CD4-positive, alpha-beta T cell treated with Interleukin-12 subunit alpha and Interleukin-12 subunit beta, for 1 hour (primary cell): ENCODE measurements at places on chromosomes 12 and 14.

- DNase-seq = no peak
Observed at GRCh38 chr14:57314396-57315089, 45.8 kb downstream of the AP5M1 start.

- DNase-seq = no peak
Observed at GRCh38 chr14:68624541-68625220, 168.2 kb downstream of the ZFP36L1 start.

DNA sequence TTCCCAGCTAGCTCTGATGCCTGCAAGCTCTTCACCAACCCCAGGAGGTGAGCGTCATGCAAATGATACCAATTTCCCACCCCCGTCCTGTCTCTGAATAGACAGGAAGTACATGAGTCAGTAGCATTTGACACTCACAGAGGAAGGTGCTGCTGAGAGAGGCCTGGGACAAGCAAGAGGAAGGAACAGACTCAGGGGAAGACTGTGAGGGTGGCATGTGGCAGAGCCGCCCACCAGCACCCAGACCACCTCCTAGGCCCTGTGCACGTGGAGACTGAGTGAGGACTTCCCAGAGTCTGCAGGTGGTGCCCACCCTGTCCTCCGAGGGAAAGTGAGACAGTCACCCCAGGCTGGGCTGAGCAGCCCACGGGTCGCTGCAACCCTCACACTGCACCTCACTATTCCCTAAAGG, 199.5 kb upstream of the SFSWAP start:
- DNase-seq = peak; percentile 59

- no peak for DNase-seq
Observed at GRCh38 chr12:100716945-100717732, 77.4 kb upstream of the ANO4 start.

GRCh38 chr12:70252832-70253231, 9.6 kb downstream of the CNOT2 start:
- DNase-seq = no peak

DNA sequence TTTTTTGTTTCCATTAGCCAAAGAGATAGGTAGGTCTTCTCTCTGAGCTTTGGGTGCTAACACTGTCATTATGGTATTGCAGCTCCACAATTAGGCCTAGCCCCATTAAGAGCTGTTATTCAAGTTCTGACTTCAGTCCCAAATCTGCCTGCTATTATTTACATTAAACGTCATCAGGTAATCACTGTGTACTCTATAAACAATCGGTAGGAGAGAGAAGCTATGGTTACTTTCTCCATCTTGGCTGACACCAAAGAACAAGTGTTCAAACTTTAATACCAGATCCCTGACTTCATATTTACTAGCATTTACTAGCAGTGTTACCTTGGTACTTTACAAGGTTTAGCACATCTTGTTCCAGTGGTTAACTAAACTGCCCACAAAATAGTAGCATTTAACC, 305.1 kb upstream of the GARIN2 start:
- DNase-seq = no peak

DNA sequence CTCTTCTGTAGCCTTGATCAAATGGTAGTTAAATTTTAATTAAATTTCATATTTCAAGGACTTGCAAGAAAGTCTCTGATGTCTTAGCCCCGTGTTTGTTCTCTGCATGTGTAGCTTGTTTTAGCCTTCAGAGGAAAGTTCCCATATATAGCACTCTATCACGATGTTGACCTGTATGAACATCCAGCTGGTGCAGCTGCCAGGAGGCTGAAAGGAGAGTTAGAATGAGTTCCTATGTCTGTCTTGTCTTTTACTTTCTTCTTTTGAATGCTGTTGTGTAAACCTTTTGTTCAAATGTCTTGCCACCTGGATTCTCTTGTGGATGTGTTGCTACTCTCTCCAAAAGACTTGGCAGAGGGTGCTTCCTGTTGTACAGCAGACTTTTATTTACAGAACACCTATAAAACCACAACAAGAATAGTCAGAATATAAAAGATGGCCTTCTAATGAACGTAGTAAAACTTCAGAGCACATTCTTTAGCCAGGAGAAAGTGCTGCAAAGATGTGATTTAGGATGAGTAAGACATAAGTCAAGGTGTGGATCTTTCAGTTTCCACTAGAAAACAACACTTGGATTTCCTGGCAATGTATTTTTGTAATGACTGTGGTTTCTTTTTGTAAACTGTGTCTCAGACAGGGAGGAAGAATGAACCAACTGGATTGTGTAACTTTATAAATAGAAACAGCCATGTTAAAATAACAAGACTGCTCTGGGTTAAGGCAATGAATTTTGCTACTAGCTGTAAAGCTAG, 17.2 kb downstream of the NAV3 start:
- DNase-seq = no peak

GRCh38 chr12:17577405-17577804, 512.6 kb downstream of the RERGL start:
- DNase-seq = no peak

DNA sequence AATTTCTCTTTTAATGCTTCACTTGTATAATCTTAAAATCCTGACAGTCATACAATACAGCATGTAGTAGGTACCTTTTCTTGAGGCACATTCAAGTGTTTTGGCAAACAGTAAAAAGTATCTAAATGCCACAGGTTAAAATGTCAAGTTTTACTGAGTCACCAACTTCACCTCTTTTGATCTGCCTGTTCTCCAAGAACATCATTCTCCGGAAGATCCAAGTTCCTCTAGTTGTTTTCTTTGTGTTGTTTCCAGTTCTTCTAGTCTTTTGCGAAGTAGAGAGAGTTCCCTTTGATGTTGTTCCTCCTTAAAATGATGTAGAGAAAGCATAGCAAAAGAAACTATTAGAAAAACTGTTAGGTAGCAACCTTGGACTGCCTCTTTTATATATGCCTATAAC, 151.1 kb downstream of the CEP83 start:
- DNase-seq = no peak

GRCh38 chr14:86091811-86092210, 561.9 kb downstream of the FLRT2 start:
- DNase-seq = no peak

- no peak for DNase-seq
Observed at GRCh38 chr14:73870525-73871235, 16.0 kb upstream of the ZNF410 start.

GRCh38 chr12:117350140-117350539, 11.3 kb downstream of the NOS1 start:
- DNase-seq = no peak

GRCh38 chr12:111409780-111410430, 4.2 kb downstream of the SH2B3 start:
- no peak for DNase-seq

DNA sequence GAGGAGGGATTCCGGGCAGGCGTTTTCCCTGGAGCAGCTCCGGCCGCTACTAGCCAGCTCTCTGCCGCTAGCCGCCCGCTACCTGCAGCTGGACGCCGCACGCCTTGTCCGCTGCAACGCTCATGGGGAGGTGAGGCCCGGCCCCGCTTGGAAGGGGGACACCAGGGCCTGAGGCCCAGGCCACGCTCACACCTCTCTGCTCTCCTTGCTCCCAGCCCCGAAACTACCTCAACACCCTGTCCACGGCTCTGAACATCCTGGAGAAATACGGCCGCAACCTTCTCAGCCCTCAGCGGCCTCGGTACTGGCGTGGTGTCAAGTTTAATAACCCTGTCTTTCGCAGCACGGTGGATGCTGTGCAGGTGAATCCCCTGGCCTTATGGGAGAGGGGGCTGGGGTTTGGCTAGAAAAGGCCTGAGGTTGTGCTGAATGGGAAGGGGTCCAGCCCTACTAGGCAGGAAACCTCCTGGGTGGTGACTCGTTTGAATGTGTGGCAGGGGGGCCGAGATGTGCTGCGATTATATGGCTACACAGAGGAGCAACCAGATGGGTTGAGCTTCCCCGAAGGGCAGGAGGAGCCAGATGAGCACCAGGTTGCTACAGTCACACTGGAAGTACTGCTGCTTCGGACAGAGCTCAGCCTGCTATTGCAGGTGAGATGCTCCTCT, 597 bp downstream of the RNF31 start:
- no peak for DNase-seq

DNA sequence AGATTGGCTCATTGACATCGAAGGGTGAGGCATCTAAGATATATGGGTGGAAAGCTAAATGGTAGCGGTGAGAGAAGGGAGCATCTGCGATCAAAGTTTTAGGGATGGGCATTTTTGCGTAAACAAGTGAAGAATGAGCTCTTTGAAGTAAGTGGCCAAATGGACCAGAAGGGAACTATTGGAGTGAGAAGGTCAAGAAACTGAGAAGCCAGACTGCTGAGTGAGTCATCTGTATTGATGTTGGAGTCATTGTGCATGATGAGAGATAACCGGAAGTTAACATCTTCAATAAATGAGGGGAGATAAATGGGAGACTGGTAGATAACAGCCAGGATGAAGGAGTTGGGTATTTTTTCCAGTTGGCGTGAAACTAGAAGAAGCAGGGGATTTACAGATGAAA, 271.9 kb upstream of the PDE3A start:
- no peak for DNase-seq

DNA sequence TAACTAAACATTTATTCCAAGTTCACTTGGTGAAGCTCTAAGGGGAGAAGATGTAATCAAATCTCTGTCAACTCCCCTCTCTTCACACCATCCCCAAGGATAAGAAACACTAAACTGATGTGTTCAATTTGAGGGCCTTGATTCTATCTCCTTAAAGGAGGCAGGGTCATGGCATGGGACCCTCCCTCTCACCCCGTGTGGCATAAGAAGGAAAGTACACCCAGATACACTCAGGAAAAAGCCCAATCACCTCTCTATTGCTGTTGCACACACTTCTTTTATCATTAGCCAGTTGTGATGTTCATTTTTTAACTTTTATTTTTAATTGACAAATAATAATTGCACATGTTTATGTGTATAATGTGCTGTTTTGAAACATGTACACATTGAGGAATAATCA, 35.1 kb downstream of the WASHC3 start:
- no peak for DNase-seq

- no peak for DNase-seq
Observed at GRCh38 chr14:25197885-25198284, 147.9 kb upstream of the STXBP6 start.

DNA sequence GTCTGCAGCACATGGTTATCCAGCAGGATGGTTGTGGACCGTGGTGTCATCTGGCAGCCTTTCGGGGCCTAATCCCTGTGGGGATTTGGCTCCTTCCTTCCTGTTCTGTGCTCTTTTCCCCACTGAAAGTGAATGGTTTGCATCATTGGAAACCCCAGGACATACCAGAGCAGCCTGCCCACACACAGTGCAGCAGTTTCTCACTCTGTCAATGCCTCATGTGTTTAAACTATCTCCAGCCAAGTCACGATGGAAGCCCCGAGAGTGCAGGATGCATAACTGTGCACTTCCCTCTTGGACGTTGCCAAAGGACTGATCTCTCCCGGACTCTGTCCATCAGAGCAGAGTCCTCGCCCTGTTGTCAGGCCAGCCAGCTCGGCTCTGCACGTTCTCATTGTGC, 29.0 kb upstream of the AMN start:
- DNase-seq = no peak

DNA sequence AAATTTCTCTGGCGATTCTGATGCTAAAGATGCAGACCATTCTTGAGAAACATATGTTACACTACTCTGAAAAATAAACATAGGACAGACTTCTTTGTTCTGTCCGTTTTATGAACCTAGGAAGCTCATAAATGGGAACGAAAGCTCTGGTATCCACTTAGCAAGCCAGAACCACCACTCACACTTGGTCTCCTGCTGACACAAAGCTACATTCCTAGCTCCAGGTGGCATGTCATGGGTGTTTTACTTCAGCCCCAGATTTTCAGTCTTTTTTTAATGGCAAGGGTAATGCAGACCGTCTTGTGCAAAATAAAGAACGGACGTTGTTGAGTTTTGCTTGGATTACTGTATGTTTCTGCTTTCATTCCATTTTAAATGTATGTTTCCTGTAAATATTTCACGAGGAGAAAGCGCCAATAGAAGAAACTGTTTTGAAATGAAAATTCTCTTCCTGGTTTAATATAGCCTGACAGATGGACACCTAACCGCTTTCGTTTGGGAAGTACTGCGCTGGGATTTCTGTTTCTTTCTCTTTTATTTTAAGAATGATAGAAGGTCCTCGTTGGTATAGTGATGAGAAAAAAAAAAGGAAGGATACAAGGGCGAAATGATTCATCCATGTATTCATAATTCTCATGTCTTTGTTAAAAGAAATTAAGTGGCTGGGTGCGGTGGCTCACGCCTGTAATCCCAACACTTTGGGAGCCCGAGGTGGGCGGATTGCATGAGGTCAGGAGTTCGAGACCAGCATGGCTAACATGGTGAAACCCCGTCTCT, 871 bp upstream of the COQ5 start:
- DNase-seq = no peak

GRCh38 chr12:89211456-89211855, 140.8 kb downstream of the DUSP6 start:
- no peak for DNase-seq

DNA sequence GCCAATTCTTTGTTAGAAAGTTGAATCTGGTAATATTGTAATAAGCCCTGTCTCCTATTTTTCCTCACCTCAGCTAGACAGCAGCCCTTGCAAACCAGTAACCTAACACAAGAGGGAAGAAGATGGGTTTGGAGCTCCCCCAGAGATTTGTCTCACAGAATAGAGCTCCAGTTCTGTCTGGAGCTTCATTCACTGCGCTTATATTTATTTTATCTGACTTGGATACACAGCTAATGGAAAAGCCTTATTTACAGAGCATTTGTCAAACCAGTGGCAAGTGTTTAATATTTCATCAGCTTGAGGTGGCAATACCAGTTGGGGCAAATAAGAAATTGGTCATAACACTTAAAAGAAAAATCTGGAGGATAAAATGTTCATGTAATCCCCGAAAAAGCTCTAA, 1094.0 kb downstream of the FSCB start:
- no peak for DNase-seq

DNA sequence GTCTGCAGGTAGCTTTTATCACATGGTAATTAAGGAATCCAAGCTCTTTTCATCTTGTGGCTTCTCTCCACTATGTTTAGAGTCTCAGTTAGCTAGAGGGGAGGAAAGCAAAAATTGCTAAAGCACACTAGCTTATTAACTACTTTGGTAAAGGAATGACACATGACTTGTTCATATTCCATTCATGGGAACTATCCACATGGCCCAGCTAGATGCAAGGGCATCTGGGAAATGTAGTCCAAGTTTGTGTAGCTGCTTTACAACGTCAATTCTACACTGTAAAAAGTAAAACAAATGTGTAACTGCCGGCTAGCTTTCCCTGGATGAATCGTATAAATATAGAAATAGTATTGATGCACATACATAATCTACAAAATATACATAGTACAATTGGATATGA, 244.5 kb upstream of the LRFN5 start:
- no peak for DNase-seq

- DNase-seq = no peak
Observed at GRCh38 chr14:32744811-32745445, 193.8 kb upstream of the NPAS3 start.

DNA sequence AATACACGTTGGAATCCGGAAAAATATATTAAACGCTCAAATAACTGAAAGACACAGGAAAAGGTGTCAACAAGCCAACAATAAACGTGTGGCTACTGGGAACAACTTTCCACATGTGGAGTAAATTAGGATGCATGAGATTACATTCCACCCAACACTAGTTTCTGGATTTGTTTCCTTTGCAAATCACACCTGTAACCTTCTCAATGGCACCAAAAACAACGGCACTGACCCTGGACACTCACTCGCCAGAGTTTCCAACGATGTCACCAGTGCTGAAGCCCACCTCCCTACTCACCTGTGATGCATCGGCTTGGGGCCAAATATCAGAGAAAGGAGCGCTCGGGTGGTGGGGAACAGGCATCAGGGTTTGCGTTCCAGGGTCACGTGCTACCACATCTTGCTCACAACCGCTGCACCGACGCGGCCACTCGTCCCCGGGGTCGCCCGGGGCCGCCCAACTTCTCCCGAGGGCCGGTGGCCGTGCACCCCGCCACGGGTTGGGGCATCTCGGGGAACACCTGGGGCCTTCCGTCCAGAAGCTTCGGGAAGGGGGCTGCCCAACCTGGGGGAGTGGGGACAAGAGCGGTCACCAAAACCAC, 629 bp downstream of the PRDM4 start:
- DNase-seq = peak; percentile 24
